ENCODE measurements at places on chromosomes 11 and 22.
A peak's percentile ranks its signal among the peaks of the same experiment; 100 is the strongest.

GRCh38 chr11:50174189-50174588, 141.5 kb downstream of the OR4C45 start:
- peak; percentile 28 for DNase-seq

GRCh38 chr11:117823946-117824420, 561 bp downstream of the FXYD2 start:
- DNase-seq: peak; percentile 67

DNA sequence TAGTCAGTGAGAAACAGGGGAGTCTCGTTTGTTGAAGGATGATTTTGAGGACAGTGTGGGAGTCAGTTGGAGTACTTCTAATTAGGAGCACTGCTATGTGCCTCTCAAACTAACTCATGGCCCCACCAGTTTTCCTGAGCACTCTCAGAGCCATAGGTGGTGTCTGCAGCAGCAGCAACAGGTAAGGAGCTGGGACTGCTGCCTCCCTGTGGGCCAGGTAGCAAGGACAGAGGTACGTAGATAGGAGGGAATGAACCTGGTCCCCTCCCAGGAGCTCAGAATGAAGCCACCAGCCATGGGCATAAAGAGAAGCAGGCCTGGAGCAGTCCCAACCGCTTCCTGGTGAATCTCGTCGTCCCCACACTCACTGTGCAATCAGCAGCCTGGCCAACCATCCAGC, 183.4 kb downstream of the BUD13 start:
- no peak for DNase-seq

GRCh38 chr22:48594757-48595510, 1232.7 kb downstream of the BRD1 start:
- DNase-seq: no peak

- no peak for DNase-seq
Measured at GRCh38 chr11:44469412-44469811, 96.1 kb upstream of the CD82 start.

DNA sequence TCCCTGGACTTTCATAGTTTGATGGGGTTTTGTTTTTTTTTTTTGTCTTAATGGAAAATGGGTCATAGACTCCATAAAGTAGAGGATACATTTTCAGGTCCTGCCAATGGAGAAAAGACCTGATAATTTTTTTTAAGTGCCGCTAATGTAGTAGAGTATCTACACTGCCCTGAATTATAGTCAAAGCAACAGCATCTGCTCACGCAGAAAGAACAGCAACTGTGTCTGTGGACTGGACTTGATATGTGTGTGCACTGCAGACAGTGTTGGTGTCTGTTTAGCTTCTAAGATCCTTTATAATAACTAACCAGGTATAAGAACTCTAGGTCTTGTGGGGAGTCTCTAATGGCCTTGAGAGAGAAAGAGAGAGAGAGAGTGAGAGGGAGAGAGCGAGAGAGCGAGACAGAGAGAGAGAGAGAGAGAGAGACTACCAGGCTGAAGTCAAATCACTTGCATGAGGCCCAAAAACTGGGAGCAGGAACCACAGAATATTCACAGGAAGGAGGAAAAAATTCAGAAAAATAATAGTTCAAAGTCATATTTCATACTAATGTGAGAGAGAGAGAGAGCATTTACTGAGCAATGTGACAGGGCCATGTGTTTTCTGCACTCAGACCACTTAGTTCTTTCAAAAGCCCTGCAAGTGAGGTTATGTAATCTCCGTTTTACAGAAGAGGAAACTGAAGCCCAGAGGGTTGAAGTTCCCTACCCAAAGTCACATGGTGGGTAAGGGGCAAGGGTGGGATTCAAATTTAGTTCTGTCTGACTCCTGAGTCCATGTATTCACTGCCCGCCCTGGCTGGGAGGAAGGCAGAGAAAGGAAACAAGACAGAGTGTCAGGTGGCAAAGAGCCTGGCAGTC, 8.6 kb upstream of the MIAT start:
- peak; percentile 58 for DNase-seq

DNA sequence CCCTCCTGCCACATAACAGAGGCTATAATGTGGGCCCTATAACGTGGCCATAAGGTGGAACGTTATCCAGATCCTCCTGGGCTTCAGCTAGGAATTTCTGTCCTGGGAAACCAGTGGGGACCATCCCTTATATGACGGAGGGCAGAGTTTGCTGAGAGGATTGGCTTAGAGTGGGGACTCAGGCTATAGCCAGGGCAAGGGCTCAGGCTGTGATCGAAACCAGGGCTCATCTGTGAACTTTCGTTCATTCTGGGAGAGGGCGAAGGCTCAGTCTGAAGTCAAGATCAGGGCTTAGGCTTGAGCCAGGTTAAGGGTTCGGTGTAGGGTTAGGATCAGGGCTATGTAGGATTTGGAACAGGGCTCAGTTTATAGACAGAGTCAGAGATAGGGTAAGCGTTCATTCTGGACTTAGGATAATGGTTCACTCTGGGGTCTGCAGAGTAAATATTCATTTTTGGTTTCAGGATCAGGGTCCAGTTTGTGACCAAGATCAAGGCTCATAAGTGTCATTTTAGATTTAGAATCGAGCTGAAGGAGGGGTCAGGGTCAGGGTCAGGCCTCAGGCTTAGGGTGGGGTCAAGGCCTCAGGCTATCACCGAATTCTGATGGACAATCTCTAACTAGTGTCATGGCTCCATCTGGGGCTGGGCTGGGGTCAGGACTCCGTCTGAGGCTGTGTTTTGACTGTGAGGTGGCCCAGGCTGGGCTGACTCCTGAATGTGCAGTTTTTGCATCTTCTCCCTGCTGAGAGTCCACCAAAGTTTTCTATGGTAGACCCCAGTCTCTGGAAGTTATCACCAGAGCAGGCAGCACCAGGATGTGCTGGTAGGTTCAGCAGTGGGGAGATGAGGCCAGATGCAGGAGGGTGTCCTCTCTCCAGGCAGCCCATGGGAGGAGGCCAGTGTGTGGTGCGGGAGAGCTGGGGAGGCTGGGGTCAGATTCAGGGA, 33.9 kb upstream of the SOX10 start:
- no peak for DNase-seq

GRCh38 chr22:22746963-22747933, 102.8 kb downstream of the GGTLC2 start:
- DNase-seq: no peak

DNA sequence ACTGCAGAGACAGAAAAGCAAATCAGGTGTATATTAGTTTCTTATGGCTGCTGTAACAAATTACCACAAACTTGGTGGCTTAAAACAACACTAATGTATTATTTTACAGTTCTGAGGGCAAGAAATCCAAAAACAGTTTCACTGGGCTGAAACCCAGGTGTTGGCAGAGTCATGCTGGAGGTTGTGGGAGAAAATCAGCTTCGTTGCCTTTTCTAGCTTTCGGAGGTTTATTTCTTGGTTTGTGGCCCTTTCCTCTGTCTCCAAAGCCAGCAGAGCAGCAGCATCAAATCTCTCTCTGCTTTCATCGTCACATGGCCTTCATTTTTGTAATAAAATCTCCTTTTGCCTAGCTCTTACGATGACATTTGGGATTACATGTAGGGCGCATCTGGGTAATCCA, 33.0 kb upstream of the OR6M1 start:
- no peak for DNase-seq

GRCh38 chr22:19986410-19987341, 29.9 kb downstream of the ARVCF start:
- peak; percentile 73 for DNase-seq

GRCh38 chr11:122850076-122850631, 11.9 kb downstream of the CRTAM start:
- DNase-seq: no peak

DNA sequence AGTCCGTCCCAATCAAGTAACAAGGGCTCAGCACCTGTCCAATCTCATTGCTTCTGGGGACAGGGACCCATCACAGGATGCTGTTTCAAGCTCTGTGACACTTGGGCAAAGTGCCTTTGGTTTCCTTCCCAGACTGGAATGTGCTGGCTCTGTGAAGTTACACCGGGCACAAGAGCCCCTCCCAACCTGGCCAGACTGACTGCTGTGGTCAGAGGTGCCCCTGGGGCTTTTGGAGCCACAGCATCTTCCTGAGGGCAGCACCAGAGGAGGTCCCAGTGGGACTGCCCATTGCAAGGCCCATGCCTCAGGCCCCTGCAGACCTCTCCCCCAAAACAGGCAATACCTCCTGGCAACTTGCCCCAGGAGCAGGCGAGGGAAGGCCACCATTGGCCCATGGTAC, 155.2 kb upstream of the GRK3 start:
- no peak for DNase-seq

DNA sequence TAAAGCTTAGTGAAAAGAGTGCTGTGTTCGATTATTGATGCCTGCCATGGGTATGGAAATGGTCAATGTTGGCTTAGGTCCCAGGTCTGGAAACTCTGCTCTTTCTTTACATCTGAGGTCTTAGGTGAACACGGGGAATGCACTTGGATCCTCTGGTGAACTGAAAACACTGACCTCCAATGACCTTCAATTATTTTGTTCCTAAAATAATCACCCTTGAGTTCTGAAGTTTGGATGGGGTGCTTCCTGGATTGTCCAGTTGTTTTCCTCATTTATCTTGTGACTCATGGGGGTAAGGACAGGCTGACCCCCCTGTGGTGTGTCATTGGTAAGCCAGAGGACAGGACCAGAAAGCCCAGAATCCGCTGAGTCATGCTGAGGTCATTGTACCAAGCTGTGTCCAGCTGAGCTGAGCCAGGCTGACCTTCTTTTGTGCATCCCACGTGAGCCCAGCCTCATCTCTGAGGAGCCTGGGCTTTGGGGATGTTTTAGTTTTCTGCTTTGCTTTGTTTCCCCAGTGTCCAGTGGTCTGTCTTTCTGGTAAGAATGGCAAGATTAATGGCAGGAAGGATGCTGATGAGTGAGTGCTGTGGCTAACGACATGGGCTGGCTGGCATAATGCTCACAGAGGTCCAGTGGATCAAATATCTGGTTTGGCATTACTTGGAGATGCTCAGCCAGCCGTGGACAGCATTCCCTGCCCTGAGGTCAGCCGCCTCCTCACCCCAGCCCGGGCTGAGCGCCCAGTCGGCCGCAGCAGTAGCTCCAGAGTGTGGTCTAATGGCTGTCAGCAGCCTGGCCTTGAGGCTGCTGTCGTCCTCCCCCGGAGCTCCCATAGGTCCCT, 35.6 kb downstream of the AMPD3 start:
- DNase-seq: no peak

DNA sequence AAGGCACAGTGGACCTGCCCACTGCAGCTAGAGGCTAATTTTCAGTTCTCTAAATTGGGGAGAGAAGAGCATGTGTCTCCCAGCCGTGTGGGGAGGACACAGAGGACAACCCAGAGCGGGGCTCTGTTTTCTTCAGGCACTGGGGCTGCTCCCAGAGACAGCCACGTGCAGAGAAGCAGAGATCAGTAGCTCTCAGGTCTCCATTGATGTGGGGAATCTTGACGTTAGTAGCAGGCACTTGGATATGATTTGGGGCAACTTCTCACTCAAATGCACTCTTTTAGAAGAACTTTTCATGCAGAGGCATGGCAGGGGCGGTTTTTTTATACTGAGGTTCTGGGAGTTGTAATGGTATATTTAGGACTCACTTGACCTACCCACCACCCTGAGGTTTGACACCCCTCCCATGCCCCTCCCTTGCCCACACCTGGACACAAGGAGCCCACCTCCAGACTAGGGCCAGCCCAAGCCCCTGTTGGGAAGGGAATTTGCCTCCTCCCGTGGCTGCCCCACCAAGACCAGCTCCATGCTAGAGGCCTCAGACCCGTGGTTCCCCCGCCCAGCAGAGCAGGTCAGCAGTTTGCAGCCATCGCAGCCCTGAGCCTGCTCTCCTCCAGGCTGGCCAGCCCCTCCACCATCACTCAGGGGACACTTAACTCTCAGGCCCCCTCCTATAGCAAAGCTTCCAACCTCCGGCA, 94.2 kb upstream of the RTL6 start:
- DNase-seq: no peak

DNA sequence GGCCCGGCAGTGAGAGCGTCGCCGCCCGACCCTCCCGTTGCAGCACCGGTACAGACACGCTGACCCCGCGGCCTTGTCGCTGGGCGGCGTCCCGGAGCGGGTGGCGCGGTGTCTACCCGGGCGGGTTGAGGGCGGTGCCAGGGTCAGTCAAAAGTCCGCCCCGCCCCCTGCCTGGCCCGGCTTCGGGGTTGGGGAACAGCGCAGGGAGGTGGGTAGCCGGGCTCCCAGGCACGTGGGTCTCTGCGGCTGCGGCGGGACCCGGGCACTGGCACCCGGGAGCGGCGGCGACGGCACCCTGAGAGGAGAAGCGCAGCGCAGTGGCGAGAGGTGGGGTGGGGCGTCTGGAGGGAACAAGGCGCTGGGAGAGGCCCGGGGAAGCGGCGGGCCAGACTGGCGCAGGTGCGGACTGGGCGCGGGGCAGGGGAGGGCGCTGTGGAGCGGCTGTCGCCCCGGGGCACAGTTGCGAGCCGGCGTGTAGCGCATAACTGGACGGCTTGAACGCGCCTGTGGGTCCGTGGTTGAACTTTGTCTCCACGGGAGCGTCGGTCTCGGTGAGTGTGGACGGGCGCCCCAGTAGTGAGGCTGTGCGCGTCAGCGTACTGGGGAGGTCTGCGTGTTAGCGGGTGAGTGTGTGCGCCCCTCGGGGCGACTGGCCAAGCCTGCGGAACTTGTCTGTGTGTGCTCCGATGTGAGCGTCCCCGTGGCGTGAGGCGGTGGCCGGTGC, at the start of gene P2RY2:
Gene P2RY2 (plus strand): TSS at position 176 of the 724 bp plus-strand sequence. CDS start 15,879 bp downstream, outside the sequence.
- DNase-seq: peak; percentile 85

DNA sequence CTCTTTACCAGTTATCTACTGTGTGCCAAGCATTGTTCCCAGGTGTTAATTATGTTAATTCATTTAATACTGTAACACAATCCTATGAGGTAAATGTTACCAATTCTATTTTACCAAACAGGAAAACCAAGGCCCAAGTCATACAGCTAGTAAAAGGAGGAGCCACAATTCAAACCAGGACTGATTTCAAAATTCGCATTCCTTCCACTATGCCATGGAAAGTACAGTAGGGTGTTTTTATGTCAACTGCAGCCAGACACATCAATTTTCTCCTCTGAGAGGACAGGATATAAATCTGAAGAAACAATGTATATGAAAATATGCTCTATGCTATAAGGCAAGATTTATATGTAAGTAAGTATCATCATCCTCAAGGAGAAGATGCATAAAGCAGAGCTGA, 104.3 kb downstream of the RPL27A start:
- no peak for DNase-seq

DNA sequence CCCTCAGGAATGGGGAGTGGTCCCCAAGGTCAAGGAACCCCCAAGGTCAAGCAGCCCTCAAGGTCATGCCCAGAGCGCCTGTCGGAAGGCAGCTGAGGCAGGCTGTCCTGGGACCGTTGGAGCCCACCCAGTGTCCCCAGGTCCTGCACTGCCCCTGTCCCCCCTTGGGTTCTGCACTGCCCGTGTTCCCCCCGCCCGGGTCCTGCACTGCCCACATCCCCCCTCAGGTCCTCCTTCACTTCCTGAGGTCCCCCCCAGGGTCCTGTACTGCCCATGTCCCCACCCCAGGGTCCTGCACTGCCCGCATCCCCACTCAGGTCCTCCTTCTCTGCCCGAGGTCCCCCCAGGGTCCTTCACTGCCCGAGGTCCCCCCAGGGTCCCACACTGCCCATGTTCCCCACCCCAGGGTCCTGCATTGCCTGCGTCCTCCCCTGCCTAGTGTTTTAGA, 1073.0 kb downstream of the BRD1 start:
- no peak for DNase-seq

GRCh38 chr11:72222106-72222891, 2.3 kb upstream of the INPPL1 start:
- no peak for DNase-seq

Data from KBM-7 (cell line).